ENCODE measurements at places on chromosomes 1 and 21. TPM values are rescaled to one million over a fixed set of nuclear protein-coding genes. Genes with fewer than 3 reads are reported as not detected.

DNA sequence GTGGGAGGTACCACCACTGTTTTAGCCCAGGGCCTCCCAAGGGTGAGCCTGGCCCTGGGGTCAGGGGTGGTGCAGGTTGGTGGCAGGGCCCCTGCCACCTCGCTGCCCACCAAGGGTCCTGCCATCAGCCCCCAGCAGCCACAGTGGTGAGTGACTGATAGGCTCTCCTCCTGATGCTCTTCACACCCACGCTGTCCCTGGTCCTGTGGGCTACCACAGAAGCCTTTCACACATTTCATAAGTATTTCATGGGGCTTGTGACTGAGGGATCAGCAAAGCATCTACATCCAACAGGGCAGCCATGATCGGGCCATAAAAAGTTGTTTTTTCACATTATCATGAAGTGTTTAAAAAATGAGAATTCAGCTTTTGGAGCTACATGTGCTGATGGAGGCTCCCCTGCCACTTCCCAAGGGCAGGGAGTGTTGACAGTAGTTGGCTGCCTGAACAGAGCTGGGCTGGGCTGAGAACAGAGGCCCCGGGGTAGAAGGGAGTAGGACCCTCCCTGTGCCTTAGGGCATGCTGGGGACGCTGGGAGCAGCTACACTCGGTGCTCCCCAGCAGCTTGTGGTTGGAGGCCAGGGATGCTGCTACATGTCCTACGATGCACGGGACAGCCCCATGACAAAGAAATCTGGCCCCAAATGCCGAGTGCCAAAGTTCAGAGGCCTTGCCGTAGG, 73.1 kb upstream of the TMEM51 start:
- DNase-seq: no peak

GRCh38 chr1:191690931-191691330, 467.3 kb upstream of the RGS18 start:
- DNase-seq: no peak

DNA sequence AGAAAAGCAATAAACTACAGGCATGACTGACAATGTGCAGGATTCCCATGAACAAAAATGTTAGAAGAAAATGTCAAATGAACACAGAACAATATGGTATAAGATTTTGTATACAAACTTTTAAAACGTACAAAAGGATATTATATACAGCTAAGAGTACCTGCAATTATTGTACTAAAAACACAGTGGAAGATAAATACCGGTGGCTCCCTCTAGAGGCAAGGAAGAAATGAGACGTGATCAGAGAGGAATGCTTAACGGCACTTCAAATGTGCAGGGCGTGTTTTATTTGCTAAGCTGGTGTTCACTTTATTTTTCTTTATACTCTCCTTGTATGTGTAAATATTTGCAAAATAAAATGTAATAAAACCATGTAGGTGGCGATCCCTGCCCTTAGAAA, 191.8 kb upstream of the SAMSN1 start:
- DNase-seq: no peak

DNA sequence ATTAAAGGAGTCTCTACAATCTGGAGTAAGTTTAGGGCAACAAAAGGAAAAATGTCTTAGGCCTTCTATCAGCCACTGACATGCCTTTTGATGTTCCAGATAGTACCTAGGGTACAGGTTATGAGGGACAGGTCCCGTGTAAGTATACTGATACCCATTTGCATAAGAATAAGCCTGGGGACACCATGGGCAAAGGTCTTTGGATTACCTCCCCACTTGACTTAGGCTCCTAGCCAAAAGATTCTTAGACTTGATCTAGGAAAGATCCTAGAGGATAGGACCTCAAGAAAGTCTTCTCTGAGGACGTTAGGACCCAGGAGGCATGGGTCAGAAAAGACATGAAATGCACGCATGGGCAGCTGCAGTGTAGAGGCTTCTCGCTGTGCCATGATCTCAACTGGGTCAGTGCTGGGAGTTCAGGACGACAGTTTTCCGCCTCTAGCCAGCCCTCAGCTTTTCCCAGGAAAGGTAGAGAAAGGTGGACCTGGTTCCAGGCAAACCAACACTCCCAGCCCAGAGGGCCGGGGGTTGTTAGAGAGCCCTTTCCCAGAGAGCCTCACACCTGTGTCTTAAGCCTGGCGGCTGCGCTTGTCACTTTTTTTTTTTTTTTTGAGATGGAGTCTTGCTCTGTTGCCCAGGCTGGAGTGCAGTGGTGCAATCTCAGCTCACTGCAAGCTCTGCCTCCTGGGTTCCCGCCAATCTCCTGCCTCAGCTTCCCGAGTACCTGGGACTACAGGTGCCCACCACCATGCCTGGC, 26.6 kb downstream of the MSTO1 start:
- no peak for DNase-seq

DNA sequence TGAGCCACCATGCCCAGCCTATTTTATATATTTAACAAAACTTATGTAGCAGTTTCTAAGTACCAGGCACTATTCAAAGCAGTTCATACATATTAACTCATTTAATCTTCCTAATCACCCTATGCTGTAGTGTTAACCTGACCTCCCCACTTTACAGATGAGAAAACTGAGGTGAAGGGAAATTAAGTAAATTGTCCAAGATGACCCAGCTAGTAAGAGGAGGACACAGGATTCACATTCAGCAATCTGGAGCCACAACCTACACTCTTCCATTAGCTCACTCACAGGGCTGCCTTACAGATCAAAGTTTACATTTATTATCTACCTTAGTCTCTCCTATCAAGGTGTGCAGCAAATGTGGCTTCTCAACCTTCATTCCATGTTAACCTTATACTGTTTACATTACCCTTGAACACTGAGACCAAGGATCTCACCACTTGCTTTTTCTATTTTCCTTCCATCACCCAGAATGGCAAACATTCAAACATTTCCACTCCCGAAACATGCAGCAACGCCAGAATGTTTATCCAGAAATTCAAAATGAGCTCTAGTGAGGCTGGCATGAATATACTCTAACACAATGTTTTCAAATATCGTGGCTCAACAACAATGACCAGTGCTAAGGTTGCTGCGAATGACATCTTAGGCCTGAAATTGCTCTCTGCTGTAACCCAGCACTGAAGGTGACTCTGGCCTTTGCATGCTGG, 24.5 kb downstream of the HIVEP3 start:
- no peak for DNase-seq

DNA sequence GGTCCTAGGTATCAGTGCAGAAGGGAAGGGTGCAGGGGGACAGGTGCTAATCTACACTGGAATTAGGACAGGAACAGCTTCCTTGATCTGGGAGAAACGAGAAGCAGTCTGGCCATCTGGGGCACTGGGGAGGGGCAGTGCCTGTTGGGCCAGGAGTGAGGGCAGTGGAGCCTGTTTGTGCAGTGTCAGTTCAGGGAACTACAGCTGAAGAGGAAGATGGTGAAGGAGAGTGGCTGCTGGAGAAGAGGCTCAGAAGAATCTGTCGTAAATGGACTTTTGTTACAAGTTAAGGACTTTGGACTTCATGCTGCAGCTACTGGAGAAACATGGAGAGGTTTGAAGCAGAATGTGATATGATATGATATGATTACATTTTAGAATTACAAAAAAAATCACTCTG, 3.2 kb upstream of the TNFSF4 start:
- DNase-seq: no peak

- DNase-seq: no peak
Observed at GRCh38 chr1:109398343-109399225, 866 bp upstream of the SORT1 start.

- DNase-seq: peak; percentile 81
Observed at GRCh38 chr1:168136709-168137514, at the start of gene GPR161. Gene GPR161 (minus strand): TSS chr1:168136930. CDS start chr1:168104850, 32,080 bp downstream.

GRCh38 chr1:74523873-74524480, 11.6 kb upstream of the LRRC53 start:
- DNase-seq: no peak

GRCh38 chr21:45578811-45579381, 36.7 kb upstream of the SLC19A1 start:
- peak; percentile 54 for DNase-seq

- no peak for DNase-seq
Observed at GRCh38 chr21:40383951-40384350, 463.0 kb downstream of the DSCAM start.

DNA sequence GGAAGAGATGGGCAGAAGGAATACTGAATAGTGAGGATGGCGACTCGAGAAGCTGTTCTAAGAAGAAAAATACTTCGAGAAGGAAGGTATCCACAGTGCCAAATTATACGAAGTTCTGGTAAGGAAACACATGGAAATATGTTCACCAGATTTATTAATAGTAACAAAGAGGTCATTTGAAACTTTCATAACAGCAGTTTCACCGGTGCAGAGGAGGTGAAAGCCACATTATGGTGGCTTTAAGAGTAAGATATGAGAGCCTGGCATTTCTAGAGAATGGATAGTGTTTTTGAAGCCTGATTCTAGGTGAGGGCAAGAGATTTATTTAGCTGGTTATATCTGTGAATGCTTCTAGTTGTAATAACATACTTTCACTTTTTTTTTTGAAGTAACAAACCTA, 56.2 kb downstream of the DPYD start:
- DNase-seq: no peak

- no peak for DNase-seq
Observed at GRCh38 chr1:62380181-62380580, 56.7 kb upstream of the USP1 start.

DNA sequence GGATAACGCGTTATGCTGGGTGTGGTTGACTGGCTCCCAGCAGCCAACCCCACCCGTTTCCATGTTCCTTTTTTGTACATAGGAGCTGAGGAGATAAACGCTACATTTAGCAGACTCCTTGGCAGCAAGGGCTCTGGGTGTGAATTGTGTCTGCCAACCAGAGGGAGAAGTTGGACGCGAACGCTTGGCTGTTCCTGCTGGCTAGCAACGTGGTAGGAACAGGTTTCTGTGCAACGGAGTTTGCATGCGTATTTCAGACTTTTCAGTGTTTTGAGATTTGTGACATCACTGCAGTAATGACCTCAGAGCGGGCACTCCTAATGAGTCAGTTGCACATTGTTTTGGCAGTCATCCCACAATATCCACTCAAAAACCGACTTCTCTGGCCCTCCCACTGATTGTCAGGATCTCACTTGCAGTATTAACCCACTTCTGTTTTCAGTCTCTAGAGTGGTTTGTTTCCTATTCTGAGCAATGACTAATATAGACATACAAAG, 98.7 kb upstream of the RGS1 start:
- peak; percentile 78 for DNase-seq

GRCh38 chr1:46490656-46491442, 1.2 kb downstream of the DMBX1 start:
- no peak for DNase-seq

DNA sequence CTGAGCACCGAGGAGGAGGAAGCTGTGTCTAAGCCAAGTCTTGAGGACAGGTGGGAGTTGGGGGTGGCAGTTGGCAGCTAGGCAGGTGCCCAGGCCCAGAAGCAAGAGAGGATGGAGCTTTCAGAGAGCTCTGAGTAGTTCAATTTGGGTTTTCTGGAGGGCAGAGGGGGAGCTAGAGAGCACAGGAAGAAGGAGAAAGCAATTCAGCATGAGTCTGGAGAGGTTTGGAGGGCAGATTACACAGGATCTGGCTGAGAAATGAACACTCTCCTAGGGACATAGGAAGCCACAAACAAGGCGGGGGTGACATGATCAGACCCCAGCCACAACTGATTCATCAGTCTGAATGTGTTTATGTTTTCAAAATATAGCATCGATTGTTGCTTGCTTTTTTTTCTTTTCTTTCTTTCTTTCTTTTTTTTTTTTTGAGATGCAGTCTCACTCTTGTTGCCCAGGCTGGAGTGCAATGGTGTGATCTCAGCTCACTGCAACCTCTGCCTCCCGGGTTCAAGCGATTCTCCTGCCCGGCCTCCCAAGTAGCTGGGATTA, 23.8 kb downstream of the PTPRF start:
- no peak for DNase-seq

DNA sequence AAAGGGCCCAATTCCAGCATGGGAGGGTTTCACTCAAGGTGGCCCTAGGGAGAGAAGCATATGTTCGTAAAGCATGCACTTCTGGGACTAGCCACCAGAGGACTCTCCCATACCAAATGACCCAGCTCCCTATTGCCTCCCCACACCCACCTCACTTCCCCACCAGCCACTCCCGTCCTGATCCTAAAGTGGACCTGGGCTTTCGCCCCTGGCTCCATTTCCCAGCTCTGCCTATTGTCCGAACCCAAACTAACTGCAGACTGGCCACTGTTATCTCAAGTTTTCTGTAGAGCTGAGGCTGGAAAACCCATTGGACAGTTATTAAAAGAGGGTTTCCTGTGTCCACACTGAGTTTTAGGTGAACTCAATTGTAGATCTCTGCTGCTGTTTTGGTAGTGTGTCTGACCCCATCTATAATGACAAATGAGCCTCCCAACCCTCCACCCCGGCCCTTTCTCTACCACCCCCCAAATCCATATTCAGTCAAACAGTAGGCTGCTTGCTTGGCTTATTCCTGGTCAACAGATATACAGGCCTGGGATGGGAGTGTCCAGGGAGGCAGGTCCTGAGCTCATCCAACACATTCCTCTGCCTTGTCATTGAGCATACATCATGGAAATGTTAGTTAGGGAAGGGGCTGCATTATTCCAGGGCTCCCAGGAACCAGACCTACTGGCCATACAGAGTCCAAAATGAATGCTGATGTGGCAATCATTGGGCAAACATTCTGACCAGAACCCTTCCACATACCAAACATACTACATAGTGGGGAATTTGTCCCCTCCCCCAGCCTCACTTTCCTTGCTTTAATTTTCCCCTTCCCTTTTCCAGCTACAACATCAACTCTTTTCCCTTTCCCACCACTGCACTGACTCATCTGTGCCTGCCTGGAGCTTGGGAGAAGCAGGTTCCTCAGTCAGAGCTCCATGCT, 59.2 kb downstream of the ABCA4 start:
- peak; percentile 82 for DNase-seq

DNA sequence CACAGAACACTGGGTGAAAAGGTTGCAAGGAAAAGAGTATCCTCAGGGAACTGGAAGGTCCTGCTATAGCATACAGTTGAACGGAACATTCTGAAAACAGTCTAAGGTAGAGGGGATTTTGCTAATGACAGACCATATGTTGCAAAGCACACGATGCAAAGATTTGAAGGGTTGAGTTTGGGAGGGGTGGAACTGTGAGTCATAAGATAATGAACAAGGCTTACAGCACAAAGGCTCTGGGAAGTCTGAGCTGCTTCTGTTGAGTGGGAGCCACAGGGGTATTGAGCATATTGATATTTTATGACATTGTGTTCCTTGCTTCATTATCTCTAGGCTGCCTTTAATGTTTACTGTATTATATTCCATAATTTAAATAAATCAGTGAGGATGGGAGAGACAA, 104.9 kb downstream of the PLPPR4 start:
- DNase-seq: no peak

DNA sequence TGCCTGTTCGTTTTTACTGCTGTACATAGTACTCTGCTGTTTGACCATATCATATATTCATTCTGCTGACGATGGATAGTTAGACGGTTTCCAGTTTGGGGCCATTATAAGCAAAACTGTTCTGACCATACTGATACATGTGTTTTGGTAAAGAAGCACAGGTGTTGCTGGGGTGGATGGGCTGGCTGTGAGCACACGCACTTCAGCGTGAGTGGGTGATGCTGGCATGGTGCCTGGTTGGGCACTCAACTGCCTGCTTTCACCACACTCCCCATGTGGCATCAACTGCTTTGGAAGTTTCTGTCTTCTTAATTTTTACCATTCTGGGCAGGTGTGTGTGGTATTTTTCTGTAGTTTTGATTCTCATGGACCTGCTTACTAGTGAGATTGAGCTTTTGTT, 37.3 kb downstream of the ADARB1 start:
- peak; percentile 56 for DNase-seq

- DNase-seq: no peak
Observed at GRCh38 chr1:234745844-234746797, 136.1 kb upstream of the IRF2BP2 start.

ADAM30 gene
- not detected for total RNA-seq

ECE1 gene
- 62.9 TPM for total RNA-seq

CSTB gene
- 7.1 TPM for total RNA-seq

OR2M5 gene
- total RNA-seq: not detected

RNPEP gene
- 38.5 TPM for total RNA-seq

ST6GALNAC3 gene
- total RNA-seq: 7.5 TPM

FNBP1L gene
- 16.8 TPM for total RNA-seq

Data from sigmoid colon (tissue), 7 donors.